ENCODE measurements at places on chromosomes 12 and 14. TPM values are rescaled to one million over a fixed set of nuclear protein-coding genes. Genes with fewer than 3 reads are reported as not detected.

The COPS7A gene
- total RNA-seq: 56.1 TPM

The DEGS2 gene
- 3.3 TPM for total RNA-seq

The KLHL33 gene
- total RNA-seq: not detected

The SLC39A5 gene
- total RNA-seq: not detected

The RTL1 gene
- 0.15 TPM for total RNA-seq

The ZNF268 gene
- 12.9 TPM for total RNA-seq

The SPIC gene
- total RNA-seq: not detected

The ARMH4 gene
- 1.5 TPM for total RNA-seq

The ASCL1 gene
- not detected for total RNA-seq

The GZMB gene
- not detected for total RNA-seq

The CACNA2D4 gene
- total RNA-seq: not detected

The PPP1R12A gene
- total RNA-seq: 26.8 TPM

The LAG3 gene
- 1.4 TPM for total RNA-seq

The TROAP gene
- total RNA-seq: 100 TPM

The TCL1A gene
- not detected for total RNA-seq

The CLEC14A gene
- not detected for total RNA-seq

The CLEC4D gene
- total RNA-seq: not detected

The EPS8 gene
- 46.8 TPM for total RNA-seq

The KLRD1 gene
- total RNA-seq: not detected

The TMBIM6 gene
- 535 TPM for total RNA-seq
